Mammary epithelial cell (primary cell): ENCODE measurements at places on chromosomes 3 and 15. TPM values are rescaled to one million over a fixed set of nuclear protein-coding genes. Genes with fewer than 3 reads are reported as not detected.

Gene AHSG
- 0.67 TPM for total RNA-seq

Gene MAP6D1
- 1.1 and 1.4 TPM in 2 replicates for total RNA-seq

Gene SYNM
- 4.3 TPM for total RNA-seq

Gene SAMD7
- not detected for total RNA-seq

Gene CPOX
- 17.5 and 25.2 TPM in 2 replicates for total RNA-seq

Gene PTX3
- total RNA-seq: 1.7 and 10.4 TPM in 2 replicates

Gene RTP3
- not detected for total RNA-seq

Gene SLC2A2
- not detected in 2 replicates for total RNA-seq

Gene HIGD2B
- not detected in 2 replicates for total RNA-seq

Gene CYP1A1
- 20.0 TPM for total RNA-seq

Gene TMOD2
- 8.2 and 11.2 TPM in 2 replicates for total RNA-seq

Gene RTP1
- not detected for total RNA-seq

Gene ANKRD63
- total RNA-seq: not detected in 2 replicates

Gene IP6K1
- 31.8 and 36.1 TPM in 2 replicates for total RNA-seq

Gene TLR9
- not detected in 2 replicates for total RNA-seq

Gene LINGO1
- total RNA-seq: not detected

Gene SLC6A11
- 3.5 and 7.8 TPM in 2 replicates for total RNA-seq

Gene ECE2
- not detected in 2 replicates for total RNA-seq

Gene TP63
- 286 TPM for total RNA-seq

Gene MEX3B
- 10.8 TPM for total RNA-seq

Gene PLCL2
- total RNA-seq: 0.28 and 0.37 TPM in 2 replicates

Gene CHRM5
- total RNA-seq: not detected in 2 replicates

Gene ZMYND10
- 0.33 TPM for total RNA-seq

Gene ADAMTSL3
- total RNA-seq: not detected in 2 replicates

Gene RTP4
- total RNA-seq: 0.19 and 0.21 TPM in 2 replicates

Gene ZNF660
- total RNA-seq: 0.24 and 0.51 TPM in 2 replicates

Gene GXYLT2
- 2.5 and 3.9 TPM in 2 replicates for total RNA-seq

Gene EXD1
- not detected for total RNA-seq
